Endodermal cell (in vitro differentiated cells): ENCODE measurements at places on chromosomes 11 and 22. TPM values are rescaled to one million over a fixed set of nuclear protein-coding genes. Genes with fewer than 3 reads are reported as not detected.

The POU2AF1 gene
- total RNA-seq = 0.36 and 0.77 TPM in 2 replicates

The OR2AT4 gene
- not detected in 3 replicates for total RNA-seq

- DNase-seq = no peak
Measured at GRCh38 chr11:45053736-45054446, 92.5 kb upstream of the PRDM11 start.

GRCh38 chr22:43356881-43357280 lies 13.7 kb upstream of the SCUBE1 start:
- DNase-seq = peak; percentile 51

- peak; percentile 84 for DNase-seq
Measured at GRCh38 chr11:43573233-43573632, 107.3 kb upstream of the HSD17B12 start.
